Activated T-helper 1 cell treated with anti-CD3 and anti-CD28 coated beads, Interleukin-12 subunit alpha, Interleukin-12 subunit beta, Interleukin-2, Interleukin-4 antibody, amounts not matched to agents 30 ng/mL and 10 ng/mL and 1 ng/mL, durations not matched to agents 14 hours and 24 hours and 36 hours (primary cell): ENCODE measurements at places on chromosomes 3 and 15. TPM values are rescaled to one million over a fixed set of nuclear protein-coding genes. Genes with fewer than 3 reads are reported as not detected.

- H3K4me3 ChIP-seq, result no peak within 1 kb of the TSS
- no peaks in the 10 kb centered on the region for H3K4me1 ChIP-seq
- H3K27me3 ChIP-seq, result peaks cover 66% of the 10 kb centered on the region
- no peaks in the 10 kb centered on the region for H3K36me3 ChIP-seq
- peak; percentile 29 for DNase-seq
These were observed at the start of gene WNT7A for GRCh38 chr3:13879946-13880810. Gene WNT7A (minus strand): TSS chr3:13880071. CDS start chr3:13879816, 255 bp downstream.

DNA sequence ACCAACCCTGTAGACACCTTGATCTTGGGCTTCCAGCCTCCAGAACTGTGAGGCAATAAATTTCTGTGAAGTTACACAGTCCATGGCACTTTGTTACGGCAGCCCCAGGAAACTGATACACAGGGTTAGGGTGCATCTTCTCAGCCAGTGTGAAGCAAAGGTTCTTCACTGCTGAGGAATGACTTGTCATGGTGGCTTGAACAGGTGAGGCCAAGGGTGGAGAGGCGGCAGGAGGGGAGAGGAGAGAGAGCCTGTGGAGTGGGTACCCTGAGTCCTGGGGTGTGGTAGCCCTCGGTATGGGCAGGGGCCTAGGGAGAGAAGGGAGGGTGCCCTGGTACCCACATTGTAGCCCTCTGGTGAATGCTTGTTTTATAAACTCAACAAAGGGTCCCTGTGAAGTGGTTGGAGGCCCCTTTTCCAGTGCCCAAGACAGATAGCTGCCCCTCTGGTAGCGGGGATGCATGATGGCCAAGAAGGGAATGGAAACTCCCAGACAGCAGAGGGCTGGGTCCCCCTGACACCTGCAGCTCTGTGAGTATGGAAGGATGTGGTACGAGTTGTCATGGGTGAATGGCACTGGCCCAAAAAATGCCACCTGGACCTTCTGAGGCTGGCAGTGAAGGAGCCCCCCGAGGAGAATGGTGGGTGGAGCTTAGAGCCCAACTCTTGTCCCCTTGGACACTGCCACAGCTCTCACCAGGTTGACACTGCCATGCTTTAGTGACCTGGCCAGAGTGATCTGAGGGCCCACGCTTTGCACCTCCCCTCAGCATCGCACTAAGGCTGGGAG lies 49.6 kb downstream of the SPSB4 start:
- H3K4me3 ChIP-seq, result no peak overlapping the region
- no peaks in the 10 kb centered on the region for H3K4me1 ChIP-seq
- no peaks in the 10 kb centered on the region for H3K36me3 ChIP-seq
- no peak overlapping the region for H3K27ac ChIP-seq
- no peak for DNase-seq
- H3K27me3 ChIP-seq, result peaks cover 5% of the 10 kb centered on the region

GRCh38 chr15:81893182-81893835 lies 152.5 kb downstream of the MEX3B start:
- H3K4me1 ChIP-seq, result no peaks in the 10 kb centered on the region
- no peak for DNase-seq
- H3K27ac ChIP-seq, result no peak overlapping the region
- H3K4me3 ChIP-seq, result no peak overlapping the region
- H3K27me3 ChIP-seq, result peaks cover 2% of the 10 kb centered on the region
- H3K36me3 ChIP-seq, result no peaks in the 10 kb centered on the region

- H3K27ac ChIP-seq, result no peak overlapping the region
- no peak overlapping the region for H3K4me3 ChIP-seq
- no peaks in the 10 kb centered on the region for H3K4me1 ChIP-seq
These were observed 181.3 kb downstream of the ECT2 start for GRCh38 chr3:172931746-172932285.

GRCh38 chr3:188711881-188712247 lies 459.9 kb upstream of the TPRG1 start:
- no peak for DNase-seq
- H3K4me3 ChIP-seq, result no peak overlapping the region
- H3K27ac ChIP-seq, result no peak overlapping the region
- no peaks in the 10 kb centered on the region for H3K4me1 ChIP-seq
- peaks cover 2% of the 10 kb centered on the region for H3K36me3 ChIP-seq

DNA sequence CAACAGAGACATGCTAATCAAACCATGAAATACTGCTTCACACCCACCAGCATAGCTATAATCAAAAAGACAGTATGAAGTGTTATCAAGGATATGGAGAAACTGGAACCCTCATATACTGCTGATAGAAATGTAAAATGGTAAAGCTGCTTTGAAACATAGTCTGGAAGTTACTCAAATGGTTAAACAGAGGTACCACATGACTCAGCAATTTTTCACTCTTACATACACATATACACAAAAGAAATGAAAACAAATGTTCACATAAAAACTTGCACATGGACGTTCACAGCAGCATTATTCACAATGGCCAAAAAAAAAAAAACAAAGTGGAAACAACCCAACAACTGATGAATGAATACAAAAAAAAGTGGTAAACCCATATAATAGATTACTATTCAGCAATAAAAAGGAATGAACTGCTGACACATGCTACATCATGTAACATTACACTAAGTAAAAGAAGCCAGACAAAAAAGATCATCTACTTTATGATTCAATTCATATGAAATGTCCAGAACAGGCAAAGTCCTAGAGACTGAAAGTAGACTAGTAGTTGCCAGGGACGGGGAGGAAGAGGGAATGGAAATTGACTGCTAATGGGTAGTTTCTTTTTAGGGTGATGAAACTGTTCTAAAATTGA lies 23.2 kb downstream of the ZNF148 start:
- no peak overlapping the region for H3K27ac ChIP-seq
- no peak for DNase-seq
- H3K27me3 ChIP-seq, result no peaks in the 10 kb centered on the region
- H3K36me3 ChIP-seq, result peaks cover 18% of the 10 kb centered on the region
- peaks cover 59% of the 10 kb centered on the region for H3K4me1 ChIP-seq
- H3K4me3 ChIP-seq, result no peak overlapping the region

The PDZRN3 gene
- not detected in 2 replicates for total RNA-seq

The NDN gene
- 3.0 and 3.9 TPM in 2 replicates for total RNA-seq
